ENCODE measurements at places on chromosomes 11 and 22.
A peak's percentile ranks its signal among the peaks of the same experiment; 100 is the strongest.

DNA sequence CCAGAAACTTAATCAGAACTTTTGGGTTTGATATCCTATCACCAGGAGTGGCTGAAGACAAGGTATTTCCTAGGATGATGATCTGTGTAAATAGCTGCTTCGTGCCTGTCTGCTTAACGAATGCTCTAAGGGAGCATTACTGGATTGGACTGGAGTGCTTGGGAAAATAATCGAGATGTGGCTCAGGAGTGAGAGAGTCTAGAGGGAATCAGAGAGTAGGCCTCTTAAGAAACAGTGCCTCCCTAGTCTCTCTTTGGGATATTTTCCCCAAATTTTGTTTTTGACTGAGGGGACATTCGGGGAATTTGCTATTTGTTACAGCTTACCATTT lies 2.5 kb downstream of the MAML2 start:
- DNase-seq = no peak

GRCh38 chr11:65375012-65375411 lies 7.4 kb downstream of the SLC25A45 start:
- DNase-seq = no peak

DNA sequence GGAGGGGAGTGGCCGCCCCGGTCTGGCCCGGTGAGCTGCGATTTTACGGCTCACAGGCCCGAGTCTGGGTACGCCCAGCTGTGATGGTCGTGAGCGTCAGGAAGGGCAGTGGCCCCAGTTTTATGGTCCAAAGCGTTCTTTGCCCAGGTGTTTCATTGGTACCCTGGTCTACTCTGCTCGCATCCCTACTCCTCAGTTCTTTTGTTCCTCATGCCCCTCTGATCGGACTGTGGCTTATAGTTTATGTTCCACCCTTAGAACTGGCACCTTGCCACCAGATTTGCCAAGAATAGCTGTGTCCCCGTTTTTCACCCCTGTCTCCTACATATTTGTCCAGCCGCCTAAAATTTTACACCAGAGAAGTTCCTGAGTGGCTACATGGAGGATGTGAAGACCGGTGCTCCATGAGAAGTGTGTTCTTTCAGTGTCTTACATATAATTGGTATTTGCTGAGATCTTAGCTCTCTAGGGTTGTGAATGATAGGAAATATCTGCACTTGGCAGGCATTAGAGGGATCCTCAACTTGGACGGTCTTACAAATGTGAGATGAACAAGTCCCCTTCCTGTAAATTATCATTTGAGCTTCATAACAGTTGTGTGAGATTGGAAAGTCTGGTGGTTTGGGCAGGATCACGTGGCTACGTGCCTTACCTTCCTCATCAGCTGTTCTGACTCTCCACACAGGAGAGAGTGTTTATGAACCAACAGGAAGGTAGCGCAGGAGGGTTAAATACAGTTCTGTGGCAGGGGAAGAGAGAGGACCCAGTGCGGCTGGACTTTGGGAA lies 1.1 kb downstream of the PANX1 start:
- no peak for DNase-seq

GRCh38 chr22:39664485-39665200 lies 94.1 kb downstream of the CACNA1I start:
- no peak for DNase-seq

- no peak for DNase-seq
Measured at GRCh38 chr11:17014833-17015626, 816 bp upstream of the PLEKHA7 start.

- DNase-seq = no peak
Measured at GRCh38 chr11:61711498-61711897, 31.3 kb downstream of the DAGLA start.

- DNase-seq = peak; percentile 67
Measured at GRCh38 chr22:45235101-45235777, 5.5 kb downstream of the KIAA0930 start.

GRCh38 chr22:21014202-21014725 lies 701 bp upstream of the P2RX6 start:
- DNase-seq = peak; percentile 93

- DNase-seq = no peak
Measured at GRCh38 chr11:5737670-5738392, 1.6 kb downstream of the OR56B1 start.

DNA sequence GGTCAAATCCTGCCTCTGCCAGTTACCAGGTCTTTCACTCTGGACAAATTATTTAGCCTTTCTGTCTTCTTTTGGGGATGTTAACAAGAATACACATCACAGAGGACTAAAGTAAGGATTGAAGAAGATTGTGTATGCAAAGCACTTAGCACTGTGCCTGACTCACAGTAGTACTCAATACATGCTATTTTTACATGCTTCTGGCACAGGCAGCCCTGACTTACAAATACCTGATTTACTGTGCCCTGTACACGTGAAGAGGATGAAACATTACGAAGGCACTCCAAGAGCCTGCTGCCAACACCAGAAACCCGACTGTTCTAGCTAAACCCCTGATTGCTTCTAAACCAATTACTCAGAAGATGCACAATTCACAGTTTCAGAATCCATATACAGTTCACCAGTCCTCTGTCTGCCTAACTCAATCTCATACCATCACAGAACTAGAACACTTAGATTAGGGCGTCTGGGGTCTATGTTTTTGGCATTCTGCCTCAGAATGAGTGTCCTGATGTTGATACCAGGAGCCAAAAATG lies 300.9 kb upstream of the DDI1 start:
- DNase-seq = no peak

DNA sequence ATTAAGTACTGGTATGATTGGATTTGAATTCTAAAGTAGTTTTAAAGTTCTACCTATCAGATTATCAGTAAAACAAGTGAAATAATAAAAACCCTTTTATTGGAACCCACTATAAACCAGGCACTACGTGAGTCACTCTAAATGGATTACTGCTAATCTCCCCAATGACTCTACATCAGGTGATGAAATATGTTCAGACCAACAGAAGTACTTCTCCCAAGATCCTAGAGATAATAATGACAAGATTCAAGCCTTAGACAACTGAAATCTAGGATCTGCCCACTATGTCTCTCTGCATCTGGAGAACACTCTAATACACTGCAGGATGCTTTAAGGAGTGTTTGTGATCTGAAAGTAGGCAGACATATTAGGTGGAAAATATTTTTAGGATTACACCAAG lies 652.1 kb upstream of the CHORDC1 start:
- DNase-seq = no peak

- no peak for DNase-seq
Measured at GRCh38 chr11:33753304-33753967, 17.2 kb upstream of the CD59 start.

DNA sequence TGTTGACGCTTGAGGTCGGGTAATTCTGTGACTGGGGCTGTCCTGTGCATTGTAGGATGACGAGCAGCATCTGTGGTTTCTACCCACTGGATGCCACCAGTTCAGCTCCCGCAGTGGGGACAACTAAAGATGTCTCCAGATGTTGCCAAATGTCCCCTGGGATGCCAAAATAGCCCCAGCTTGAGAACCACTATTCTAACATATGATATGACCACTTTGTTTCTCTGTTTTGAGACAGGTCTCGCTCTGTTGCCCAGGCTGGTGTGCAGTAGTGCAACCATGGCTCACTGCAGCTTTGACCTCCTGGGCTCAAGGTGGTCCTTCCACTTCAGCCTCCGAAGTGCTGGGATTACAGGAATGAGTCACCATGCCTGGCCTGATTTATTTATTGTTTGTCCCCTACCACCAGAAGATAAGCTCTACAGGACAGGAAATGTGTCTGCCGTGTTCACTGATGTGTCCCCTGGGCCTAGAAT lies 4.4 kb upstream of the MEN1 start:
- no peak for DNase-seq

- DNase-seq = no peak
Measured at GRCh38 chr22:39658806-39659463, 88.4 kb downstream of the CACNA1I start.

DNA sequence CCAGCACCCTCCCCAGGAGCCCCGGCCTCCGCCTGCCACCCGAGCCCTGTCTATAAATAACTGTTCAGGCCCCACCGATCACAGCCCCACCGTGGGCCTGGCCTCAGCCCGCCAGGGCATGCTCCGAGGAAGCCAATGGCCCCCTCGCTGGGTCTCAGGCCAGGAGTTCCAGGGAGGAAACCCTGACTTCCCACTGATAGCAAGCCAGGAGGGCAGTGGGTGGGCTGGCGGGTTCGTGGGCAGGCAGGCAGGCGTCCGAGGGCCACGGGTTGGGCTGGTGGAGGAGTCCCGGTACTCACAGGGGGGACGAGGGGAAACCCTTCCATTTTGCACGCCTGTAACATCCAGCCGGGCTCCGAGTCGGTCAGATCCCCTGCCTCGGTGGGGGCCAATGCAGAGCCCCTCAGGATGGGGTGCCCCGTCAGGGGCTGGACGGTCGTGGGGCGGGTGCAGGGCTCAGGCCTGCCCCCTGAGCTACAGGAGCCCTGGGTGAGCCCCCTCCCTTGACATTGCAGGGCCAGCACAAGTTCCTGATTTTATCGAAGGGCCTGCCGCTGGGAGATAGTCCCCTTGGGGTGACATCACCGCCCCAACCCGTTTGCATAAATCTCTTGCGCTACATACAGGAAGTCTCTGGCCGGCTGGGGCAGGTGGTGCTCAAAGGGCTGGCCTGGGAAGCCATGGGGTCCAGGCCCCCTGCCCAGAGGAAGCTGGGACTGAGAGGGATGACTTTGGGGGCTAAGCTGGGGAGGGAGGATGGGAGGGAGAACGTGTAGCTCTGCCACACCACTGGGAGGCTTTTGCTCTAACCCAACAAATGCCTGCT lies at the start of gene SPI1:
Gene SPI1 (minus strand): TSS at position 538 of the 826 bp plus-strand sequence. CDS start 194 bp downstream, at position 344.
- peak; percentile 91 for DNase-seq

GRCh38 chr11:73139476-73140198 lies 2.5 kb downstream of the FCHSD2 start:
- no peak for DNase-seq

DNA sequence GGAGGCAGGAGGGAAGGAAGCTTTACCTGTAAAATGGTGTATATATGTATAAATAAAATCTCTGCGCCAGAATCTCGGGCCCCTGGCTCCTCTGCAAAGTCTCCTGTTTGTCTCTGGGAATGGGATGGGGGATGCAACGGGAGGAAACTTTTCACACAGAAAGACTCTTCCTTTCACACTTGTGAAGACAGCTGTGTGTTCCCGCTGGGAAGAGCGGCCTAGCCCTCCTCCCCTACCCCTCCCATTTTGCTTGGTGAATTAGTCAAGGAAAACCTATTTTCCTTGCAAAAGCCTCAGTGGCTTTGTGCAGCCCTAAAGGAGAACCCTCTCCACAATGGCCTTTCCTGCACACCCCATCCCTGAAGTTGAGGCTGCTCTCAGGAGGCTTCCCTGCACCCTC lies 9.4 kb upstream of the IGF2 start:
- DNase-seq = no peak

DNA sequence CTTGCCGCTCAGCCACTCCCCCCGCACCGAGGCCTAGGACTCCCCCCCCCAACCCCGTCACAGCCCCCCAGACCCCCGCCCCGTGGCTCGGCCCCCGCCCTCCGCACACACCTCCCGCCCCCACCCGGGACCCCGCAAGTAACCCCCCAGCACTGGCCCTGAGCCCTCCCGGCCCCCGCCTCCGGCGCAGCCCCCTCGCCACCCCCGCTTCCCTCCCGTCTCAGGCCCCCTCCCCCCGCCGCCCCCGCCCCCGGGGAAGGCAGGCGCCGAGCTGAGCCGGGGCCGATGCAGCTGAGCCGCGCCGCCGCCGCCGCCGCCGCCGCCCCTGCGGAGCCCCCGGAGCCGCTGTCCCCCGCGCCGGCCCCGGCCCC lies 1.5 kb downstream of the SHANK3 start:
- DNase-seq = no peak

GRCh38 chr22:43854121-43854785 lies 8.1 kb downstream of the SULT4A1 start:
- DNase-seq = peak; percentile 52

DNA sequence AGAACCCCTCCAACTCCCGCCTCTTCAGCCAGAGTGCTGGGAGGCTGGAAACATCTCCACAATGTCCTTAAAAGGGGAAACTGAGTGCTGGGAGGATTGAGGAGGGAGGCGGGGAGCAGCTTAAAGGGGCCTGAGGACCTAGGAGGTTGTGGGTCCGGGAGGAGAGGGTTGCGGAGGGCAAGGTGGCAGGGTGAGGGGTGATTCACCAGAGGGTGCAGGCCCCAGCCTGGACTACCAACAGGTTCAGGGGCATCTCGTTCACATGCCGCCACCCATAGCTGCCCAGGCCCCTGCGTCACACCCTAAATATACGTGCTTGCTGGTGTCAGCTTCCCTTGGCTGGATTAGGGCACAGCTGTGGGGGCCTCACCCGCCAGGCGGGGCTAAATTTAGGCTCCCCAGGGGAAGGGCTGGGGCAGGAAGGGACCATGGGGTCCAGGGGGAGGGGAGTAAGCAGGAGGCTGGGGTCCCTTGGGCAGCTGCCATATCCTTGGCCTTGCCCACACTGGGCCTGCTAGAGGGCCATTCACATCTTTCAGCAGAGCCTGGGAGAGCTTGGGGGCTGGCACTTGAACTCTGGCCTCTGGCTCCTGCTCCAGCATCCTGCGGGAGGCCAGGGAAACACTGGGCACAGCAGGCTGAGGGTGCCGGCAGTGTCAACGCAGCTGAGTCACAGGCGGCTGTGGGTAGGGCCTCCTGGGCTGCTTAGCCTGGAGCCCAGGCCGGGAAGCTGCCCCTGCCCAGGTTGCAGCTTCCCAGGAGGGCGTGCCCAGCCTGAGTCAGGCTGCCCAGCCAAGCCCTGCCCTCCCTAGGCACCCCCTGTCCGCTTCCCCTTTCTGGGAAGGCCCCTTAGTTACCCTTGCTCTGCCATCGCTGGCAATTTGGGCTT lies 1.3 kb downstream of the EHBP1L1 start:
- peak; percentile 86 for DNase-seq

GRCh38 chr22:39361496-39361895 lies 11.7 kb downstream of the SYNGR1 start:
- no peak for DNase-seq

- DNase-seq = no peak
Measured at GRCh38 chr11:62461740-62462507, 43.1 kb downstream of the SCGB1A1 start.

DNA sequence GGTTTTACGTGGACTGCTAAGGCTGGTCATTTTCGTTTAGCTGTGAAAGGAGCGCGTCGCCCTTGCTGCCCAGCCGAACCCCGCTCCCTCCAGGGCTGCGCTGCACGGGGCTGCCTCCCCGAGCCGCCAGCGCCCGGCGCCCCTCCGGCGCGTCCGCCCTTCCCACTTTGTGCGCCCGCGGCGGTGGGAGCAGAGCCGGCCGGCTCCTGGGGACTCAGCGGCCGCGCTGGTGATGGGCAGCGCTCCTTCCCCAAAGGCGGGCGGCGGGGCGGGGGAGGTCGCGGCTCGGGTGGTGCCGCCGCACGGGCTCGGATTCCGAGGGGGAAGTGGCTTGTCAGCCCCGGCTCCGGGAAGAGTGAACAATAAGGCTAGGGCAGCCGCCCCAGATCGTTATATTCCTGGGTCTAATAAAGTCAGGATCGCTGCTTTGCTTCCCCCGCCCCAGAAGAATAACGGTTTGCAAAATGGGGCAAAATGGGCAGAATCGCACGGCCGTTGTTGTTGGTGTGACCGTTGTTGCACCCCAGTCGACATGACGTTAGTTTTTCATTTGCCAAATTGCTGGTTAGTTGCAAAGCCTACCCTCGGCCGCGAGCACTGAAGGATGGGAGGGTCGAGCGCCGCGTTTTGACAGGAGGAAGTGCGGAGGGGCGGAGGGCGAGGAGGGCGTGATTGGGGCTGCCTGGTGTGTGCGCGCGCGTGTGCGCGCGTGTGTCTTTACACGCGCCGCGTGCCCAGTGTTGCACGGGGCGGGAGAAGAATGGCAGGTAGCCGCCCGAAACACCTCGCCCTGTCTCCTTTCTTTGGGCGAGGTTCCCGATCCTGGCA lies 745 bp downstream of the NCAM1 start:
- DNase-seq = peak; percentile 77

GRCh38 chr22:18154821-18155390 lies 4.9 kb downstream of the USP18 start:
- no peak for DNase-seq
